ENCODE measurements at places on chromosomes 5 and 9.

GRCh38 chr9:35933550-35934067 lies 24.3 kb downstream of the SPAAR start:
- DNase-seq = no peak

DNA sequence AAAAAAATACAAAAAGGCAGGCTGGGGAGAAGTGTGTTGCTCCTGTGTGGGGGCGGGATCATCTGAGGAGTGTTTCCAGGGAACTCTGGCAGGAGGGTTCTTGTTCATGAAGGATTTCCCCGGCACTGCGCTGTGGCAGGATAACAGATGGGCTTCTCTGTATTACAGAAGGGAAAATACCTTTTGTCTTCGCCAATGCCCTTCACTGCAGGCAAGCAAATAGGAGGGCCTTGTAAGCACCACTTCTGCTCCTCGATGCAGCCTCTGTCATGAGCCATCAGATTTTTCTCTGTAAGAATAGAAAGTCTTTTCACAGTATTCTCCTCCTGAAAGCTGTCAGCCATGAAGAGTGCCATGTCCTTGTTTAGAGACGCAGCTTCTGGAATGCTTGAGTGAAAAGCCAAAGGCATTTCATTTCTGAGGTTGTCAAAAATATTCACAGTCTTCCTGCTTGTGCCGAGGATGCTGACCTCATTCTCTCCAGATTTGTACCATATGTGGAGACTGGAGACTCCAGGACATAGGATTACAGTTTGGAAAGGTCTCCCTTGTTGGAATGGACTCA lies 294.0 kb downstream of the YTHDC2 start:
- no peak for DNase-seq

DNA sequence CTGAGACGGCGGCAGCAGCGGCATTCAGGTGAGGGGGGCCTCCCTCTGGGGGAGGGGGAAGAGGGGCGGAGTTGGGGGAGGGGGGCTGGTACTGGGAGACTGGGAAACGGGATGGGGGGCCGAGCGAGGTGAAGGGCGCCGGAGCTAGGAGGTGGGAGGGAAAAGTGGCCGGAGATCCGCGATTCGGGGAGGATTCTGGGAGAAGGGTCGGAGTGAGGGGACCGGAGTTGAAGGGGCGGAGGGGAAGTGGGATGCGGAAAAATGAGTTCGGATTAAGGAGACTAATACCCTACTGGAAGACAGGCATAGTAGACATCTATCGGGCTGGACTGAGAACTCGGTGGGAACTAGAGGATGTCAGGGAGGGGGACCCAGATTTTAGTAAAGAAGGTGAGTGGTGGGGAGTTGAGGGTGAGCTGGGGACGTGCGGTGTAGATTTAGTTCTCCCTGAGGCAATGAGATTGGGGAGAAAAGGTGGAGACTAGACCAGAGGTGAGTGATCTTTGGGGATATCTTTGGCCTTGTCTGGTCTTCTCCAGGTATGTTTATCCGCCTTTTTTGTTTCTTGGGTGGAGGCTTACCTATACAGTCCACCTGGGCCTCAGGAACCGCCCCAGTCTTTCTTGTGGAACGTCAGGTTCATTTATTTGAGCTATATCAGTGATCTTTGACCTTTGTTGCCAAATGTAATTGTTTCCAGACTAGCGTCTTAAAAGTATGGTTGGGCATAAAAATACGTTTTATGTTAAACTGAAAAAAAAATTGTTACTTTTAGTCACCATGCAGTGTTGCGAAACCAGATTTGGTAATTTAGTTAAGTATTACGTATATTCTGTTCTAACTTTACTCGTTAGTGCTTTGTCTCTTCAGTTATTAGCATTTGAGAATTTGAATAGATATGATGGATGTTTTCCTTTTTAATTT lies 632 bp downstream of the UBAP1 start:
- no peak for DNase-seq

DNA sequence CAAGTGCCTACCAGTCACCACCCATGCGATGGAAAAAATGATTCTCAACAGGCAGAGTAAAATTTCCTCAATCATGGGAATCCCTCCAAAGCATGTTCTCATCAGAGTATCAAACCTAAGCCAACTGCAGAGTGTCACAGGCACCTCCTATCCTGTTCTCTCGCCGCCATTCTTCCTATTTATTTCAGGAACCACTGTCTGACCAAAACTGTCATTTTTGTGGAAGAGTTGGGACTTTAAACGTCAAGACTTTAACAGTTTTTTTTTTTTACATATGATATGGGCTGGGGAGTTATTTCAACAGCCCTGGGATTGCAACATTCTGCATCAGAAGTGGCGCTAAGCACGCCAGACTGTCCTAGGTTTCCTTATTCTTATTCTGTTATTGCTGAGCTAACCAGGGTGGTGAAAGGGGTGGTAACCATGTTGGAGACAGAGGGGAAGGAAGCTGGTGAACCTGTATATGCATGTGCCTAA lies 29.5 kb downstream of the PFDN1 start:
- no peak for DNase-seq

DNA sequence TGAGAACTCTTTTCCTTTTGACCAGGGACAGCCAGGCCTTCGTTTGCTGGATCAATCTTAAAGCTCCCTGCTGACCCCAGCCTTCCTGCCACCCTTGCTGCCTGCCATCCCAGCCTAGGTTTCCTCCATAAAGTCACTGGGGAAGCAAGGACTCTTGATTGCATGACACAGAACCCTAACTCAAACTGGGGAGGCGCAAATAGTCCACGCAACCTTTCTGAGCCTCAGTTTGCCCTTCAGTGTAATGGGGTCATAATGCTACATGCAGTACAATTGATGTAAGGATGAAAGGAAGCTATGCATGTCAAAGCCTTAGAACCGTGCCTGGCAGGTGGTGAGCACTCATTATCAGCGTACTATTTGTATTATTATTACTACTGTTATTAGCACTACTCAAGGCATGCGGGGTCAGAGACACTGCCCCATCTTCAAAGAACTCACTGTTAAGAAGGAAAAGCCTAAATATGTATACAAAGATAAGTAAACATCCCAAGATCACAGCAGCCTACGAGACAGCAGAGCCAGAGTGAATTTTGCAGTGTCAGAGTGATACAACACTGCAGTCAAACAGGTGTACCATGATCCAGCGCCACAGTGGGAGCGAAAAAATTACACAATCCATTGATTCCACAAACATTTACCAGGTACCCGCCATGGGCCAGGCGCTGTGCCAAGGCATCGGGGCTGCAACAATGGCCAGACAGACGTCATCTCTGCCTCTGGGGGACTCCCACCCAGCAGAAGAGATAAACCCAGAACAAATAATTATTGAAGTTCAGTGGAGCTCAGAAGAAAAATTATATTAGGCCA lies 16.9 kb upstream of the CPLX2 start:
- no peak for DNase-seq

GRCh38 chr5:35921930-35922329 lies 16.5 kb downstream of the CAPSL start:
- no peak for DNase-seq
